ENCODE measurements at places on chromosomes 6 and 20.

DNA sequence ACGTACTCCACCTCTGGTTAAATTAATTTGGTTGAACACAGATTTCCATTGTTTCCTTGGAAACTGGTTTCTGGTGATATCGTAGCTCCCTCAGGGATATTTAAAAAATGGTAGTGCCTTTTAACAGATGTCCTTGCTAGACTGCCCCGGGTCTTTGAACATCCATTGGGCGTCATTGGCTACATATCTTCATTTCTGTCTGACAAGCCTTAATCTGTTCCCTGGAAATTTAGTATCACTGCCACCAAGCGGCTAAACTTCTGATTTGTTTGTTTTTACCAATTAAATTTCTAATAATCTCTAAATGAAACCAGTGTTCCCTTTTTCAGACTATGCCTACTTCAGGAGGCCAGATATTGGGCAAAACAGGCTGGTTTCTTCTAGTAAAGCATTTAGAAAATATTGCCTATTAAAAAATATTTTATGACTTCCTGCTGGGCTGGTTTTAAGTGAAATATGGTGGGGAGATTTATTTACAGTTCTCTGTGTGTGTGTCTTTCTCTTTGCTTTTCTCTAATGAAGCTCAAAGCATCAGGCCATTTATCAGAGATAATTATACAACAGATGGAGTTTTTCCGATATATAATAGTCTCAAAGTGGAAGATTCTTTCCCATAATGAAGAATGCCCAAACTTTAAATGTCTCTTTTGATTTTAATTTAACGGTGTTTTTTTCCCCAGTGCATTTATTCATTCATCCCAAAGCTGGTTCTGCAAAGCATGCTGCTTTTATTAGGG, 249.5 kb downstream of the ZFAND3 start:
- DNase-seq, result no peak

DNA sequence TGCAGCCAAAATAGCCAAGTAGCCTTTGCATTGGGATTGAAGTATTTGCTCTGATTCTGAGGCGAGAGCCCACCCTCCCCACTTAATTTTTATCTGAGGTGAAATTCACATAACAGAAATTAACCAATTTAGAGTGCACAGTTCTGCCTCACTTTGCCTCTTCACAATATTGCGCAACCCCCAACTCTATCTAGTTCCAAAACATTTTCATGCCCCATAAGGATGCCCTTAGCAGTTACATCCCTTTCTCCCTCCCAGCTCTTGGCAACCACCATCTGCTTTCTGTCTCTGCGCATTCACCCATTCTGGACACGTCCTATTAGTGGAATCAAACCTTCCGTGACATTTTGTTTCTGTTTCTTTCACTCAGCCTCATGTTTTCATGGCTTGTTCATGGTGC, 9.0 kb downstream of the MAS1L start:
- no peak for DNase-seq

DNA sequence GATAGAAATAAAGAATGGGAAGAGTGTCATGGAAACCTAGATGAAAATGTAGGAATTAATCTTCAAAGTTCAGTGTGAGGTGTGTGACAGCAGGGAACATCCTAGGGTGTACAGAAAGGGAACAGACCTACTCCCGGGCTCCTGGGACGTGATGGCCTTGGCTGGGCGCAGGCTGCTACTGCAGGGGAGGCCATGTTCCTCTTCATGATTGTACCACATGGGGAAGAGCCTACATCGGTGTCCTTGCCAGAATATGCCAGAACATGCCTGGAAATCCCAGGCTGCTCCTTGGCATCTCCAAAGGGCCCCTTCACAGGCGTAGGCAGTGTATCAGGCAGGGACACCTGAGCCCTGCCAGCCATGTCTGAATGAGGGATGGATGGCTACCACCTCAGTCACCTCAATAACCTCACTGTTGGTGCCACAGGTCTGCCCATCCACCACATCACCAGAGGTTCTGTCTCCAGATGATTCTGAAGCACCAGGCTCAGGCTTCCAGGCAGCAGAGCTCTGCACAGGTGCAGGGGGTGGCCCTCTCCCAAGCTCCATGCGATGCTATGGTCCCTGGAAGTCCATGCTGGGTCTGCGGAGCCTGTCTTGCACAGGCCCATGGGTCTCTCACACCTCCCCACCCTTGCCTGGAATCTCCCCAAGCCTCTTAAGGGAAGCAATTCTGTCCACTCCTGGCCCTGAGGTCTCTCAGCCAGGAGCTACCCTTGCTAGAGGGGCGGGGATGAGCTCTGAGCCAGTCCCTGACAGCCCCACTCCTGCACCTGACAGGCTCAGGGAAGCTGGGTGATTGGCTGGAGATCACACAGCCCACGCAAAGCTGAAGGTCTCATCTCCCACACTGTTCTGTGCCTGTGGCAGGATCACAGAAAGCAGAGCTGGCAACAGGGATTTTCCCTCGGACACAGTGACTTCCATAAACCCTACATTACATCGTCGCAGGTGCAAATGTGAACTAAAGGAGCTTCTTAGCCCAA, 20.2 kb downstream of the RAMACL start:
- no peak for DNase-seq

DNA sequence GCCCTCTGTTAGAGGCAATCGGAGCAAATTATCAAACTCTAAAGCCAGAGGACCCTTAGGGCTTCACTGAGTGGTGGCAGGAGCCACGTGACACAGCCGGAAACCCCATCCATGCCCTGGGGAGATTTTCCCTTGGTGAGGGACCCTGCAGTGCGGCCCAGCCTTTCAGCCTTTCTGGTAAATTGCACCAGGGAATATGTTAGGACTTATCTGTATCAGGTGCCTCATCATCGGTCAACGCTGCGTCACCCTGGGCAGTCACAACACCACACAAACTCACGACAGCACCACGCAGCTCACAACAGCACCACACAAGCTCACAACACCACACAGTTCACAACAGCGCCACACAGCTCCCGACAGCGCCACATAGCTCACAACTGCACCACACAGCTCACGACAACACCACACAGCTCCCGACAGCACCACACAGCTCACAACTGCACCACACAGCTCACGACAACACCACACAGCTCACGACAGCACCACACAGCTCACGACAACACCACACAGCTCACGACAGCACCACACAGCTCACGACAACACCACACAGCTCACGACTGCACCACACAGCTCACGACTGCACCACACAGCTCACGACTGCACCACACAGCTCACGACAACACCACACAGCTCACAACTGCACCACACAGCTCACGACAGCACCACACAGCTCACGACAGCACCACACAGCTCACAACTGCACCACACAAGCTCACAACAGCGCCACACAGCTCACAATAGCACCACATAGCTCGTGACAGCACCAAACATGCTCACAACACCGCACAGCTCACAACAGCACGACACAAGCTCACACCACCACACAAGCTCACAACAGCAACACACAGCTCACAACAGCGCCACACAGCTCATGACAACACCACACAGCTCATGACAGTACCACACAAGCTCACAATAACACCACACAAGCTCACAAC, 199.0 kb downstream of the DLL1 start:
- DNase-seq, result no peak

- DNase-seq, result no peak
Measured at GRCh38 chr20:38223743-38224100, 36.8 kb downstream of the KIAA1755 start.

DNA sequence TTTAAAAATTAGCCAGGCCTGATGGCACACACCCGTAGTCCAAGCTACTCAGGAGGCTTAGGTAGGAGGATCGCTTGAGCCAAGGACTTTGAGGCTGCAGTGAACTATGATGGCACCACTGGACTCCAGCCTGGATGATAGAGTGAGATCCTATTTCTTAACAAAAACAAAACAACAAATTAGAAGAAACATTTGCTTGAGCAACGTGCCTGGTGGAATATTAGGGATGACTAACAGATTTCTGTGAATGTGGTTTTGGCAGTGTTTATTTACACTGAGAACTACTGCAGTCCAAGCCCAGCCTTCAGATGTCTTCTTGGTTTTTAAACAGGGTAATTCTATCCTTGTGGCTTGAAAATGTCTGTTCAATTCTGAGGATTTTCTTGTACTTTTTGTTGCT, 9.2 kb downstream of the PPP1R3G start:
- DNase-seq, result no peak

- DNase-seq, result no peak
Measured at GRCh38 chr6:155129744-155130143, 134.1 kb upstream of the CLDN20 start.

DNA sequence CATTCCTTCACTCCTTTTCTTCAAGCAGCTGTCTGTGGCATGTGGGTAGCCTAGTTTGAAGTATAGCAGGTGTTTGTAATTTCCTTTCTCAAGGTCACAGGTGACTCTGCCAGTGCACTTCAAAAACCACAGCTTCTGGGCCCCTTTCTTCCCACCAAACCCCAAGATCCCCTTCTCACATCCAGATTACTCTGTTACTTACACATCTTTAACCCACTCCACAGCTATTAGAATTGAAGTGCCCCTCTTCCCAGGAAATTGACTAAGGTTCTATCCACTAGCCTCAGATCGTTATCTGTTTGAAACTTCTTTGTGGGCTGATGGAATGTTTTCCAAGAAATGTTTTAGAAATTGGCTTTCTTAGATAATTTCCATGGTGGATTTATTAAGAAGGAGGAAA, 150.8 kb downstream of the AHI1 start:
- DNase-seq, result no peak

- no peak for DNase-seq
Measured at GRCh38 chr6:49097116-49097515, 365.9 kb downstream of the MMUT start.

DNA sequence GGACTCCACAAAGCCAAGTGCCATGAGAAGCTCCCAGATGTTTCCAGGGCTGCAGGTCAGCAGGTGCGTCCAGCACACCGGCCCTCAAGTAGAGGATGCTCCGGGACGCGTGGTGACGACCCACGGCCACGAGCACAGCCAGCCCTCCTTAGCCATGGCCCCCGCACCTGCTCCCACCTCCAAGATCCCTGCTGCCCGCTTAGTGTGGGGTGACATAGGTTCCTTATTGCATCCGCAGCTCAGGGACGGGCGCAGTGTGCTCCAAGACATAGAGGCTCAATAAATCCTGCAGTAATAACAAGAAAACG, 138.1 kb upstream of the RPS6KA2 start:
- DNase-seq, result no peak

DNA sequence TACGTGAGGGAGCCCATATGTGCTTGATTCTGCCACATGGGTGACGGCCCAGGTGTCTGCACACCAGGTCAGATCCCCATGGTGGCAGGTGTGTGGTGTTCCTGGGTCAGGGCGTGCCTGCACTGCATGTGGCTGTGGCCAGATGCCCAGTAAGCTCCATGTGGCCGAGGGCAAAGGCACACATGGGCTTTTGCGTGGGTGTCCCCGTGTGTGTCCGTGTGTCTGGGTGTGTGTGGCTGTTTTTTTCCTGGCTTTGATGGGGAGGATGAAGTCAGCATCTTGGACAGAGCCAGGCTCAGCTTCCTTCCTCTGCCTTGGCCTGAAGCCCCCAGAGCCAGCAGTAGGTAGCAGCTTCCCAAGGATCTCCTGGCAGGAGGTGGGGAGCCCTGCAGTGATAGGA, 1.5 kb upstream of the TNXB start:
- no peak for DNase-seq

GRCh38 chr6:134539865-134540323, 222.0 kb upstream of the SGK1 start:
- no peak for DNase-seq

DNA sequence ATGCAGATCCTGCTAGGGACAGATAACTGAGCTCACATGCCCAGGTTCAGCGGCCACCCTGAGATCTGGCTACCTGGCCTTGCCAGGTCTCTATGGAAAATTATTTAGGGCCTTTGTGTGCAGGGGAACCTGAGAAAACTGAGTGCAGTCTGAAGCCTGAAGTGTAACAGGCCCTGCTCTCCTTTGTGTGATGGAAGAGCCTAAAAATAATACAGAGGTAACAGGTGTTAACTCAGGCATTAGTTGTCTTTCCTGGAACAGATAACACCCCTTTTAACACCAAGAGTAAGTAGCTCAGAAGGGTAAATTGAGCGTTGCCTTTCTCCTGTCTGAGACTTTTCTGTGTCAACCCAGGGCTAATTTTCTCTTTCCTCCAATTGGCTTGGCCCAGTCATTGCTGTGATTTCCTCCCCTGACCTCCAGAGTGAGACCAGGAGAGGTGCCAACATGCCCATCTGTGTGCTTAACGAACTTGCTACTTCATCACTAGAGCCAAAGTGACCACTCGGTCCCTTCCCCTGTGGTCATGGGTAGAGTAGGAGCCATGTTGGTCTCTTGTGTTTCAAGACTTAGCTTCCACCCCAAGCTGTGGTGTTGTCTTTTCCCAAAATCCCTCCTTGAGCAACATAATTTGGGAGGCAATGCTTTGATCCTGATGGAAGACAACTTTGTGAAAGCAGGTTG, 304.4 kb upstream of the JAG1 start:
- DNase-seq, result no peak

DNA sequence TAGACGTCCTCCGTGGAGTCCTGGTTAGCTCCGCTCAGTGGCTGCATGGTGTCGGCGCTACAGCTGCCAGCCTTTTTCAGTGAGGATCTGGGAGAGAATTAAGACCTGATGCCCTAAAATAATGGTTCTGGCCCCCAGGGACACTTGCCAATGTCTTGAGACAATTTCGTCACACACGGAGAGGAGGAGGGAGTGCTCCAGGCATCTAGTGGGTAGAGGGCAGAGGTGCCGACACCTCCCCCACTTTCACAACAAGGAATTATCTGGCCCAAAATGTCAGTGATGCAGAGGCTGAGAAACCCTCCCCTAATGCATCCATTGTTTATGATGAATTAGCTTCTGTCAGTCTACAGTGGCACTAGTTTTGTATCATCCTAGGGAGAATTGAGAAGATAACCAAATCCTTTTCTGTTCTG, 24.4 kb downstream of the TMEM181 start:
- no peak for DNase-seq

DNA sequence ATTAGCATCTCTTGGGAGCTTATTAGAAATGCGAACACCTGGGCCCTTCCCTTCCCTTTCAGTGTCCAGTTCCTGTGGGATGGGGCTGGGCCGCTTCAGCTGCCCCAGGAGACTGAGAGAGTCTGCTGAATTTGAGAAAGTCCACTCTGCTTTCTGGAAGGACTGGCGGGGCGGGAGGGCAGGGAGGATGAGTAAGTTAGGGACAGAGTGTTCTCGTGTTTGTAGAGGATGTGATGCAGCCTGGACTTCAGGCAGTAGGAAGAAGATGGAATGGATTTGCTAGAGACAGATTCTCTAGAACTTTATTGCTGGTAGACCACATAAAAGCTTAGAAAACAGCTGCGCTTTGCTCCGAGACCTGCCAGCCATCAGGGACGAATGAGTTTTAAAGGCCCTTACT, 1.1 kb upstream of the TULP4 start:
- DNase-seq, result no peak

- DNase-seq, result no peak
Measured at GRCh38 chr6:41291717-41292116, 5.2 kb upstream of the TREM1 start.

GRCh38 chr20:25608774-25609173, 15.0 kb downstream of the NANP start:
- no peak for DNase-seq

DNA sequence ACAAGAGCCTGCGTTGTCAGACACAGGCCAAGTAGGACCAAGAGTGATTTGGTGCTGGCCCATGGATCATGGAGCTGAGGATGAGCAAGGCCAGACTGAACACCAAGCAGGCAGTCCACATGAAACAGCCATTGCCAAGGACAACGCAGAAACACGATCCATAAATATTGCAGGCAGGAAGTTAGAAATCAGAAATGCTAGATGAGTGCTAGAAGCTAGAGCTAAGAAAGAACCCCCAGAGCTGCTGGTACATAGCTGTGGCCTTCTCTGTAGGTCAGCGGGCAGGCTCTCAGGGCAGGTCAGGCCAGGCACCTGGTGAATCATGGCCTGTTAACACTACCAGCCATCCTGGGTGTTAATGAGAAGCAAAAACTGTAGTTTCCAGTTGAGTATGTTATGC, 119.7 kb downstream of the ALDH8A1 start:
- DNase-seq, result no peak

Data from CD4-positive, alpha-beta T cell treated with Interferon alpha-2 for 1 hour (primary cell).